ENCODE measurements at places on chromosomes 7 and 10.

DNA sequence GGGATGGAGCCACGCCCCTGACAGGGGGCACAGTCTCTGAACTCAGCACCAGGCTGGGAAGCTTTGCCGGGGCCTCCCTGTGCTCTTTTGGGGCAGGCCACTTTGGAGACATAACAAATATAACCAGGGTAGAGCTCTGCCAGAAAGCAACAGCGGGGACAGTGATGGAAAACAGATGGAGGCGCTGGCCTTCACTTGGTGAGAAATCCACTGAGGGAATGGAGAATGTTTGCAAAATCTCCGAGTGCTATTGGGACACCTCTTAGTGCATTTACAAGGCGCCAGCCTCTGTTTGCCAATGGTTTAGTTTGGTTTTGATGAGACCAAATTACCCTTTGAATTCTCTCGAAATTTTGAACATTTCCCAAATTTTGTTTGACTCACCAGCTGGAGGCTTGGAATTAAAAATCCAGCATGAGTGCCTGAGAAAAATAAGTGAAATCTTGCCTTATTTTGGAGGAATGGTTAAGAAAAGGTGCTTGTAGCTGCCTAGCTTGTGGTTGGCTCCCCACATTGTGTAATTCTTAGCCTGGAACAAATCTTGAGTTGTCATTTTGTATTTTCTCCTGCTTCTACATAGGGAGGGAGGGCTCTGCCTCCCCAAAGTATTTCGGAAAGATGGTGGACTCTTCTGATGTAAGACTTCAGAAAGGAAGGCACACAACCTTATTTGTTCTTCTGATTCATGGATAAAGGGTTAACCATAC, 980.5 kb downstream of the LRMDA start:
- DNase-seq, result no peak

GRCh38 chr10:106493226-106493625, 671.3 kb downstream of the SORCS1 start:
- DNase-seq, result no peak

DNA sequence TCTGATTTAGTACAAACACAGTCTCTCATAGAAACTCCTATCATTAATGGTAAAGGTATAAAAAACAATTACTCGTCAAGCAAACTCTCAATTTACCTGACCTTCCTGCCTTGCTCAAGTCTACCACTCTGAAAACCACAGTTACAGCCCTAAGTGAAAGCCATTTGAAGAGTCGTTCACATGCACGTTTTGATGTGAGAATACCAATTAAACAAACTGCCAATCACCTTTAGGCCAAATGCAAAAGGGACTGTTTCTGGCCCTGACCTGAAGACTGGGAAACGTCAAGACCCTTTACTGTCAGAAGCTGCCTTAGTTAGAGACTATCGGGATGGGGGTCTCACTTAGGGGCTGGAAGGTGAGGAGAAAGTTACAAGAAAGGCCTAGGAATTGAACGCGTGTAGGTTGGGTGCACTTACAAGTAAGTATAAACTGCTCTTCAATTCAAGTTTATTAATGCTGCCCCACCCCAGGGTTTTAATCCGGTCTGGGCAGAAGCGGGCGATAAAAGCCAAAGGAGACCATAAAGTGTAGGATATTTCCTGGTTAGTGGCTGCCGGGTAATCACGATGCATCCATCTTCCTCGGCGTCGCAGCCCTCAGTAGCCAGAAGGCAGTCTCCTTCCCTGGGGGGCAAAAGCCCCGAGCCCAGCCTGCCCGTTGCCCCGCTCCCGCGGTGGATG, 935 bp downstream of the TM9SF3 start:
- DNase-seq, result no peak

GRCh38 chr10:75499556-75500160, 68.2 kb downstream of the LRMDA start:
- DNase-seq, result no peak

DNA sequence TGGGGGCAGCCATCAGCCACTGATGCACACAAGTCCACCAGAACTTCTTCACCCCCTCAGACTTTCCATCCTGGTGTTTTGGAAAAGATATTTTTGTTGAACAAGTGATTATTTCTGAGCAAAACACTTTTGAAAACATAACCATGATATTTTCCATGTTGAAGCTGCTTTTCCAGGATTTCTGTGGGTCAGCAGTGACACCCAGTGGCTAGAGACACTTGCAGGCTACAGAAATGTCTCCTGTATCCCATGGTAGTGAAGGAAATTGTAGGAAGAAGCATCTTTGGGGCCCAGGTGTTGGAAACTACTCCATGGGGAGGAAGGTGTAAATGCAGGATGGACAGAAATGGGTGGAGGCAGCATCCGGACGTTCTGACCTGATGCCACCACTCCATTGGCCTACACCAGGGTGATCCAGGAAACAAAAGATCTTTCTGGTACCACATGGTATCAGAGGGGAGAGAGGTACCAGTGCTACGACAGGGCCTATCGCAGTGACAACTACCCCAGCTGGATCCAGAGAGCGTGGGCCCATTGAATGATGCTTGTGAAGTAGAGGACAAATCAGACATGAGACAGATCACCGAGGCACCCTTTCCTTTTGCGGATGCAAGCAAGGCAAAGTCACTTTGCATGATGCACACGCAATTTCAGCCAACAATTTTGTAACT, 111.7 kb upstream of the COBL start:
- DNase-seq, result no peak

Measured in cardiac septum (tissue), 1 donor.